ENCODE measurements at places on chromosomes 4 and X. TPM values are rescaled to one million over a fixed set of nuclear protein-coding genes. Genes with fewer than 3 reads are reported as not detected.

DNA sequence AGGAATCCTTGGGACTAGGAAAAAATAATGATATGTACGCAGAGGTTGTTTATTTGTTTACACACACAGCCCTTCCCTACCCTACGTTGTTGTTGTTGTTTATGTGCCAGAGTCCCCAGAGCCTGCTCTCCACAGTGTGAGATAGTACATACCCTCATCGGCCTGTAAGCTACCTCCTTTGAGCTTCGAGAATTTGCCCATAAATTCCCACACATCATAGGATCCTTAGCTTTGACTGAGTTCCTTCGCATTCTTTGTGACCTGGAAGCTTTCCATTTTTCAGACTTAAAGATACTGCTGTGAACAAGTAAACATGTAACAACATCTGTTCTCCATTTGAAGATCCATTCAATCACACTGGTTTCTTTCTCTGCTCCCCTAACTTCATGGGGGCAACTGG, 114.5 kb downstream of the IRF2 start:
- DNase-seq: no peak

- DNase-seq: no peak
Measured at GRCh38 chr4:23279377-23279986, 586.7 kb downstream of the GBA3 start.

DNA sequence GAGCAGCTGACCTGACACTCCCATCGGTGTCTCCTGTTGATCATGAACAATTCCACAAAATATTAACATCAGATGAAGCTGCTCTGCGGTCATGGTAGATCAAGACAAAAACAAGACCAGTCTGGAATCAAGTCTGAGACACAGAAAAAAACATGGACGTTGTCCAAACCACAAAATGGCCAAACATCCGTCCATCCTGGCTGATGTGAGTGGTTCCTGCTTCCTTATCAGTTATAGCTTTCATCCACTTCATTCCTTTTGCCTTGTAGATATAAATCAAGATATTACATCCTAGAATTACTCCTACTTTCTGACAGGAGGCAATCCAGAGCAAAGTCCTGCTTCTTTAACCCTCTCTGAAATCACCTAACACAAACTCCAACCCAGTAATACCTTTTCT, 28.8 kb upstream of the PCSK1N start:
- DNase-seq: no peak

- DNase-seq: no peak
Measured at GRCh38 chr4:122749704-122750454, 17.4 kb downstream of the BBS12 start.

Gene ARHGAP6
- total RNA-seq: 2.7 TPM

DNA sequence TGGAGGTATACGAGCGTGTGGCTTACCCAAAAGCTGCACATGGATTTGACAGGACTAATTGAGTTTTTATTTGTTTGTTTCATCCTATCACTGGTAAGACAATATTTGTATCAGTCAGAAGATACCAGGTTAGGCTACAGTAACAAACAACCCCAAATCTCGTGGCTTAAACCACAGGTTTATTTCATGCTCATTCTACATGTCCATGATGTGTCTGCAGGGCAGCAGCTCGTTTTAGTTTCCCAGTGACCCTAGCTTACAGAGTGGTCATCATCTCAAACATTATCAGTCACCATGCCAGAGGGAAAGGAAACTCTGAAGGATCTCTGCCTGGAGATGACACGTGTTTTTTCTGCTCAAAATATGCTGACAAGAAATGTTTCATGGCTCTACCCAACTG, 108.3 kb downstream of the SHROOM3 start:
- no peak for DNase-seq

Gene S100P
- 5.3 TPM for total RNA-seq

Gene BBS7
- 11.7 TPM for total RNA-seq

- no peak for DNase-seq
Measured at GRCh38 chrX:47936940-47937317, 66.9 kb downstream of the ZNF182 start.

DNA sequence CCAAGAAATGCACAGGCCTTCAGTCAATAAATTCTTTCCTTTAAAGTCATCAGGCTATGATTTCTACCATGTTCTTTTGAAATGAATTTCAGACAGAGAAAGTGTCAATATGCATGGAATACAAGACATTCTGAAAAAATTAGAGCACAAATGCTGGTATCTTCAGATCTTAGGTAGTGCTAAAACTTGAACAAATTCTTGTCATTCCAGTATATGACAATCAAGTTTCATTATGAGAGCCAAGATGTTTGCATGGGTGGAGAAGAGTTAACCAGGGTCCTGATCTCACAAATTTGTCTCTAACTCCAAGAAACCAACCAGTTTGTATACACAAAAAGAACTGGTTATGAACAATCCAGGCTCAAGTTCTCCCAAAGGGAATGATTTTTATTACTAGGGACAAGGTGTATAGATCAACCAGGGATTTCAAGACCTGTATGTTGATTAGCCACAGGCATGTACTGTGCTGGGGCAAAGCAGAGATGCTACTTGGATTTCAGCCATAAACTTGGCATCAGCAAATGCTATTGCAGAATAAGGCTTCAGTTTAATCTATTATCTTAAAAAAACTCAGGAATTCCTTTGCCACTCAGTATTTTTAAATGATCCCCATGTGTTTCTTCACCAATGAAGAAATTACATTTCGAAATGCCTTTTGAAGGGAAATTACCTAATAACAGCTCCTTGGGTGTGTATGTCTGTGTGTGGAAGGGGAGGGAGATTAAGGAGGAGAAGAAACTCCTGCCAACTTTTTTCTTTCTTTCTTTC, 69.7 kb downstream of the FANCB start:
- no peak for DNase-seq

Gene SUPT20HL1
- not detected for total RNA-seq

DNA sequence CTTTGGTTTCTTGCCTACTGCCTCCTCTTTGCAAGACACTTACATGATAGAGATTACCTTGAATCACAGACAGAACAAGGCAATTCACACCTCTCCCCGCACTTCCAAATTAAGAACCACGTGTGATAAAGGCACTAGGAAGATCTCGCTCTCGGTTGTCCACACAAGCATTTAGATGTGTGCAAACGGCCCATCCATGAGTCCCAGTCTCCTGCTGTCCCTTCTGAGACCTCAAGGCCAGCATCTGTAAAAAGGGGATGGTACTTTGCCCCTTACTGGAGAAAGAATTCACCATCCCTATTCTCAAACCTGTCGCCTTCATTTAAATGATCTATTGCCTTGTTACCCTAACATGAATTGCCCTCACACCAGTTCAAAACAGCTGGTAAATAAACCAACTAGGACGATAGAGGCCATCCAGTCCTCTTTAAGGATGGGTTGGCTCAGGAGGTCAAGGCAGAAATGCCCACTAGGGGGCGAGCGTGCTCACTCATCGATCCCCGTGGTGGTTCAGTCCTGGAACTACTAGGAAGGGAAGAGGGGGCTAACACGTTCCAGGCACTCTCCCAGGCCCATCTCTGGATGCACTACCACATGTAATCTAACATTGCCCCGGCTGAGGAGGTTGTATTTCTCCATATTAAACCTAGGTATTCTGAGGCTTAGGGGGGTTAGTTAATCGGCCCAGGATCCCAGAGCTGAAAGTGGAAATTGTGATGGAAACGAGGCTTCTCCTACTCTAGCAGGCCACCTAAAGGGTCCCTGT, 95.8 kb downstream of the DHX15 start:
- DNase-seq: peak; percentile 68

Measured in lower leg skin (tissue), 4 donors.